ENCODE measurements at places on chromosomes 4 and X.
A peak's percentile ranks its signal among the peaks of the same experiment; 100 is the strongest.

DNA sequence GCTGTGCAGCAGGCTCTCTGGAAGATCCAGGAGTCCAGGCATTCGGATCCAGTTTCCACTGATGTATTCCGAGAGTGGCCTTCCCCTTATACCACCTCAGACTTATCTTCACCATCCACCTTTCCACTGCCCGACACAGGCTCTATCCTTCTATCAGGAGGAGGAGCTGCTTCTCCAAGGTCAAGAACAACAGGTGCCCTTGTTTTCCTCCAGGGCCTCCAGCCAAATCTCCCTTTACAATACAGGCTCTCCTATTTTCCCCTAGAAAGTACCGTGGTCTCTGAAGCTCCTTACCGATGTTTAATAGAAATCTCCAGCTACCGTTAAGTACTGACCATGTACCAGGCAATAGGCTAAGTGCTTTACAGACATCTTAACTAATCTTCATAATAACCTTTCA lies 61.3 kb downstream of the AFAP1 start:
- no peak for DNase-seq

GRCh38 chr4:110613745-110614144 lies 9.1 kb downstream of the PITX2 start:
- no peak for DNase-seq

DNA sequence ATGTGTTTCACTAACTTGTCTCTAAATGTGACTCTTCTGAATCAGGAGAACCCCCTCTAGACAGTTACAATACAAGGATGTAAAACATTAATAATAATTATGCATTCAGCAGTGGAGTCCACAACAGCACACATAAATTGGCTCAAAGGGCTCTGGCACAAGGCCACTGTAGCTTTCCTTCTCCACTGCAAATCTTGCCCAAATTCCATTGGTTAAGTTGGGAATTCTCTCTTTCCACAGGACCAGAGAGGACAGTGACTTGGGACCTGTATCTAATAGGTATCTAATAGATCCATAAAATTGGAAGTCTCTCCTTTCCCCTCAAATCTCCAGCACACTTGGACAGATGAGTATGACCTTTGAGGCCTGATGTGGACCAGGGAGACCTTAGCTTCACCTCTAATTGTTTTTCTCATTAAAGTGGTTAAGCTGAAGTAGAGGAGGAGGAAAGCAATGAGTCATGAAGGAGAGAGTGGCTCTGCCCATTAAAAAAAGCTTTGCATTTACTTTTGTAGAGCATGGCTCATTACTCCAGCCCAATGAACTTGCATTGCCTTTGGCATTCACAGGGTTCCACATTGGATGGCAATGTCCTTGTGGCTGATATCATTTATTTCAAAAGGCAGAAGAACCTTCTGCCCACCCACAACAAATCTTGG lies 72.3 kb upstream of the SH3RF1 start:
- no peak for DNase-seq

GRCh38 chr4:7964890-7965662 lies 25.4 kb upstream of the AFAP1 start:
- peak; percentile 81 for DNase-seq

- DNase-seq = no peak
These were observed 26.5 kb downstream of the RHOH start for GRCh38 chr4:40223343-40223742.

DNA sequence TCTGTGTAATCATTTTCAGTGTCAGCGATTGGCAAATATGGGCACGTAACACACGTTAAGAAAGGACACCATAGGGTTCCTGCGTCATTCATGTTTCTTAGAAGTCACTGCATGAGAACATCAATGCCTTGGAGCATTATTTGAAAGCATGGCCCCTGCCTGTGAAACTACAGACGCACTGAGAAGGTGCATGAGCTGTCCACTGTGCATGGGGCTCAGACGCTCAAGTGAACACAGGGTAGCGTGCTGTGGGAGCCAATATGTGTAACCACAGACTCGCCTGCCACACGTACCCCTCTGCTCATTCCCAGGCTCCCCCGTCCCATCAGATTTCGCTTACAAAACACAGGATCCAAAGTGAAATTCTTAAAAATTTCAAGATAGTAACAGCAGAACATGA lies 6.5 kb downstream of the PPP2R2C start:
- no peak for DNase-seq

GRCh38 chrX:113260474-113260873 lies 419.8 kb upstream of the AMOT start:
- no peak for DNase-seq

GRCh38 chrX:15750611-15751154 lies 12.6 kb downstream of the CA5B start:
- DNase-seq = no peak

- no peak for DNase-seq
These were observed 29.0 kb upstream of the SLC2A9 start for GRCh38 chr4:10050261-10050661.

DNA sequence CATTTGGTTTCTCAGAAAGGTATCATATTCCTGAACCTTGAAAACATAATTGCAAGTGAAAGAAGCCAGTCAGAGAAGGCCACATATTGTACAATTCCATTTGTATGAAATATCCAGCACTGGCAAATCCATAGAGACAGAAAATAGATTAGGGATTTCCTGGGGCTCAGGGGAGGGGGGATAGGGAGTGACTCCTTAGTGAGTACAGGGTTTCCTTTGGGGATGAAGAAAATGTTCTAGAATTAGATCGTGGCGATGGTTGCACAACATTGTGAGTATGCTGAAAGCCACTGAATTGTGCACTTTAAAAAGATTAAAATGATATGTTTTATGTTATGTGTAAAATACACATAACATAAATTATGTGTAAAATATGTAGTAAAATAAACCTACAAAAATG lies 10.3 kb downstream of the XPNPEP2 start:
- DNase-seq = no peak

DNA sequence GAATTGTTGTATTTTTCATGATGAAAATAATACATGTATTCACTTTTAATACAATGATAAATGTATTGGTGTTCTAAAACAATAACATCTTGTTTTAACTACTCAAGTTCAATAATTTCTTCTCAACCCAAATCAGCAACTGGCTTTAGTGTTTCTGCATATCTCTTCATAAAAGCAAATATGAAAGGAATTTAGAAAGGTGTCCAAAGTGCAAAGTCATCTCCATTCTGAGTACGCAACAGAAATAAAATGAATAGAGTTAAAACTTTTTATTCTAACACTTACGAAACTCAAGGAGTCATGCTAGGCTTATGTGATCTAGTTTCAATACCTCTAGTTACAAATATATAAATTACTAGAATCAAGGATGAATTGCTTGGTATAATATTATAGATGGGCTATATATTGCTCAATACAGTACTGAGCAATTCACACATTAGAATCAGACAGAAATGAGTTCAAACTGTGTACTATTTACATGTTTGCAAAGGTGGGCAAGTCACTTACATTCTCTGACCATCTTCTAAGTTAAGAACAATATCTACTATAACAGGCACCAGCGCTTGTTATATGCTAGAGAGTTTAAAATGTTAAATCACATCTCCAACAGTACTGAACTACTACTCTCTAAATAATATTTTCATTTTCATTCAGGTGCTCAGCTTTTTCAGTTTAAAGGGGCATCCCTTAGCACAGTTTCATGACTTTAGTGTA lies 51.5 kb downstream of the PPA2 start:
- DNase-seq = no peak

- no peak for DNase-seq
These were observed 202.0 kb downstream of the DHX15 start for GRCh38 chr4:24382381-24382780.

DNA sequence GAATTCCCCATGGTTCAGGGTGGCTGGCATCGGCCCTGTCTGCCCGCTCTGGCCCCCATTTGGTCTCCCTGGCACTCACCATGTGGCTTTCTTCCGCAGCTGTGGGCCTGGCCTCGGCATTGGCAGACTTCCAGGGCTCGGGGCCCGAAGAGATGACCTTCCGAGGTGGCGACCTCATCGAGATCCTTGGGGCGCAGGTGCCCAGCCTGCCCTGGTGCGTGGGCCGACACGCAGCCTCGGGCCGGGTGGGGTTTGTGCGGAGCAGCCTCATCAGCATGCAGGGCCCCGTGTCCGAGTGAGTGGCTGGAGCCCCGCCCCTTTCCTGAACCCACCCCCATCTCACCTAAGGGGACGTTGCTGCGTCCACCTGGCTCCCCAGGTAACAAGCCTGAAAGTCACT lies 20.1 kb downstream of the SH3TC1 start:
- DNase-seq = no peak

GRCh38 chr4:77619408-77619807 lies 13.8 kb downstream of the CXCL13 start:
- DNase-seq = no peak

All from RWPE2 (cell line).